ENCODE measurements at places on chromosomes 4 and X.

DNA sequence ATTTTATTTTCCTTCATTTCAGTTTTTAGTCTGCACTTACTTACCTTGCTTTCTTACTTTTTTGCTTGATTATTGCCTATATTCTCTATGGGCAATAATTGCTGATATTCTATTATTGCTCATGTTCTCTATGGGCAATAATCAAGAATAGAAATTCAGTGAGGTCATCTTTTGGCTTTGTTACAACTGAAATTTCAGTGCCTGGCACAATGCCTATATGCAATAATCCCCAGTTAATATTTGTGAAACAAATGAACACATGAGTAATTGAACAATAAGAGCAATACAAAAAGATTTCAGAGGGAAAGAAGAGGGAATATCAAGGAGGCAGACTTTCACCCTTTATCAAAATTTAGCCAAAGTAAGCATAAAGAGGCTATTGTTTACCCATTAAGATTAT lies 48.6 kb upstream of the ARSJ start:
- DNase-seq: no peak

- DNase-seq: no peak
These were observed 191.1 kb downstream of the MAB21L2 start for GRCh38 chr4:150773032-150773431.

- no peak for DNase-seq
These were observed 383 bp upstream of the TBC1D19 start for GRCh38 chr4:26583538-26583864.

DNA sequence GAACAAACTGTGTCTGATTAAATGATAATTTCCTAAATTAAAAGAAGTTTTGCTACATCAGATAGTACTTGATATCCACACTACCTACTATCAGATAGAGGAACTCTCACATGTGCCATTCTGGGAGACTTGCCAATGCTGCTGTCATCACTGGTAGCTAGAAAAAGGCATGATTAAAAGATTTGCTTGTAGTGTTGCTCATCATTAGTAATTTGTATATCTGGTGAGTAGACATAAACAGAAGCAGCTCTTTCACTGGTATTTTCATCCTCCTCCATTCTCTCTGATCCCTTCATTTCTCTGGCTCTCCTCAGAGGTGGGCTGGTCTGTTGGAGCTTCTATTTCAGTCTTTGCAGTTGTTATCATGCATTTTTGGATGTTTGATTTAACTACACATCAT lies 56.0 kb downstream of the SPRY1 start:
- no peak for DNase-seq

GRCh38 chr4:167713756-167714155 lies 378.6 kb upstream of the ANXA10 start:
- no peak for DNase-seq

Data from stimulated activated CD8-positive, alpha-beta memory T cell treated with anti-CD3 and anti-CD28 coated beads, Interleukin-7, amount 100 ng/mL, for 1 hour (primary cell).